Activated CD4-positive, alpha-beta T cell treated with anti-CD3 and anti-CD28 coated beads, Interleukin-2, amount 50 U/mL, for 48 hours (primary cell): ENCODE measurements at places on chromosomes 5 and 9.
A peak's percentile ranks its signal among the peaks of the same experiment; 100 is the strongest.

GRCh38 chr9:16925426-16925825 lies 55.0 kb upstream of the BNC2 start:
- no peak for DNase-seq

DNA sequence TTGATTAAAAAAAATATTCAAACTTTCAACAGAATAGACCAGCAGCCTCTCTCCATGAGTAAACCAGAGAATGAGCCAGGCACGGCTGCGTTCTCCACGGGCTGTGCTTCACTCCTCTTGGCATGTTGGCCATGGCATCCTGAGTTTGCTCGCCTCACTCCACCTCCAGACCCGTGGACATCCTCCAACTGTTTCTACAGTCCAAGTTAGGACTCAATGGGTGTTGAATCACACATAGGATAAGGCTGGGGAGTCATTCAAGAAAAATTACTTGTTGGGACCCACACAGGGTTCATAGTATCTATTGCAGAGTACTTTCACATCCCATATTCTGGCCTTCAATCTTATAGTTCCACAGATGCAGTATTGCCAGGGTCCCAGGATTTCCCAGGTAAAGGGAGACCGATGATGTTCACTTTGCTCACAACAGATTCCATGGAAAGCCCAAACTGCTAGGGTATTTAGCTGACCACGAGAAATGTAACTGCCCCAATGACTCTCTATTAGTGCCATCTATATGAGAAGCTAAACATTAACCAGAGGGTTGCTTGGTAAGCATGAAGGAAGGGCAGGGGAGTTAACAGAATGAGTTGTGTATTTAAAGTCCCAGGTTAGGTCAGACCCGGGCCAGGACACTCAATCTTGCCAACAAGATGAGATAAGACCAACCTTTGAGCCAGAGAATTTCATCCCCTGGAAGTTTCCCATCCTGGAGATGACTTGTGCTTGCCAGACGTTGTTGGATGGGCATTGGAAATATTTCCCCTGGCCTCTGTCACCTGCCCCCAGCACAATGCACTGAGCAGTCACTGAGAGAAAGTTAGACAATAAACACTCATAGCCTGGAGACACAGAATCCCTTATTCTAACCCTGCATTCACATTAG lies 19.7 kb upstream of the GDA start:
- no peak for DNase-seq

GRCh38 chr9:137293482-137294090 lies 8.5 kb downstream of the NRARP start:
- no peak for DNase-seq

DNA sequence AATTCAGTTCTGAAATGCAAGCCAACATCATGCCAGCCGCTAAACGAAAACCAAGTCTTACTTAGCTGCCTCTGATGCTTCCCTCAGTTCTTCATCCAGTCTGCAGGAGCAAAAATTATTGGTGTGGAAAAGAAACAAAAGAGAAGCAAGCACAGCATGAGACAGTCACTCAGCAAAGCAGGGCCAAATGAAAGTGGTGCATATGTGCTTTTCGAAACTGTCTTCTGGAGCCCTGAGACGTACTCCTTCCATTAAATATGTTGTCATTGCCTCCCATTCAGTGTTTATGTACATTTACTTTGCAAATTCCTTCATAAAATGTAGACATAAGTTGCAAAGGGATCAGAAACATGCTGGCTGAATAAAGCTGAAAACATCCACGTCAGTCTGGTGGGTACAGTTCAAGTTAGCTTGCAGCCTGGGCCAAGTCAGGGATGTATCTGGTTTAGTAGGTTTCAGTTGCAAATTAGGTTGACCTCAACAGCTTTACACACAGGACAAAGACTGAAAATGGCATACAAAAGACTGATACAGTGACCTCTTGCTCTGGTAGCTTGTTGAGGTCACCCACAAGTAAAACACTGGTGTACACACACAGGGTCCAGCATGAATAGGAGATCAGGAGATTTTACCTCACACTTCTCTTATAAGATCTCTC lies 139.7 kb upstream of the PCA3 start:
- DNase-seq = no peak

DNA sequence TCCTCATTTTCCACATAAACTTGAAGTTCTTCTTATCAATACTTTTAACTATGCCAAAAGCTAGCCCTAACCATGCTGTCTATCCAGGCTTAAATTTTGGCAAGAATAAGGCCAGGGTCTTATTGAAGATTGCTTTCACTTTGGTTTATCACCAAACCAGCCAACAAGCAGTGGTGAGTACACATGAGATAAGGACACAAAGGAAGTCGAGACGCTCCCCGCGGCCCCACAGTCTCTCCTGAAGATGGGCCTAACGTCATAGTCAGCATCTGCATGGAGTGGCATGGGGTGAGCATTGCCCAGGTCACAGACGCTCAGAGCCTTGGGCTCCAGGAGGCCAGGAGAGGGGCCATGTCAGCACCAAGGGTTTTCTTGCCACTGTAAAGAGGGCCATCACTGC lies 80.3 kb downstream of the ATPSCKMT start:
- DNase-seq = no peak

GRCh38 chr9:109919736-109920408 lies 139.9 kb downstream of the PALM2AKAP2 start:
- no peak for DNase-seq

DNA sequence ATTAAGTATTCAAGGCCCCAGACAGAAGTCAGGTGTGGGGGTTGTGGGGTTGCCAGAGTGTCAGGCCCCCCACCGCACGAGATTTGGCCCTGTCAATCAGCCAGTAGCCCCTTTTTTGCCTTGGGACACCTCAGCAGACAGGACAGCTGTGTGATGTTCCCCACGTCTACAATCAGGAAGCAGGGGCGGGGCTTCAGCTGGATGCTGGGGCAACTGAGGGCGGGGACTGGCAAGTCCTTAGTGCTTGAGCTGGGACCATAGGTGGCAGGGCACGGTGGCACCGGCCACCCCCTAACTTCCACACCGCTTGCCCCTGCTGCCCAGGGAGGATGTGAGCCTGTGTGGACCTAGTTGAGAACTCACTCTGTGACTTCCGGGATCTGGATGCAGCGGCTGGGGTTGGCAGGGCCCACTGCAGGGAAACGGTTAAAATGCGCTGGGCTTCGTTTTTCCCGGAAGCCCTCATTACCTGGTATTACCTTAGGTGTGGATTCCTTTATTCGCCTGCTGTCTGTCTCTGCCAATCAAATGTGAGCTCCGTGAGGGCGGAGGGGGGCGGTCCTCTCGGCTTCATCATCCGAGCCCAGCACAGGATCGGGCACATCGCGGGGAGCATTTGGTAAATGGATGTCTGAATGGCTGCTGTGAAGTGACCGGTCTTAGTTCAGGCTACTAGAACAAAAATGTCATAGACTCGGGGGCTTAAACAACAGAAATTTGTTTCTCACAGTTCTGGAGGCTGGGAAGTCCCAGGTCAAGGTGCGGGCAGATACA lies 7.5 kb upstream of the GTF3C5 start:
- peak; percentile 82 for DNase-seq

DNA sequence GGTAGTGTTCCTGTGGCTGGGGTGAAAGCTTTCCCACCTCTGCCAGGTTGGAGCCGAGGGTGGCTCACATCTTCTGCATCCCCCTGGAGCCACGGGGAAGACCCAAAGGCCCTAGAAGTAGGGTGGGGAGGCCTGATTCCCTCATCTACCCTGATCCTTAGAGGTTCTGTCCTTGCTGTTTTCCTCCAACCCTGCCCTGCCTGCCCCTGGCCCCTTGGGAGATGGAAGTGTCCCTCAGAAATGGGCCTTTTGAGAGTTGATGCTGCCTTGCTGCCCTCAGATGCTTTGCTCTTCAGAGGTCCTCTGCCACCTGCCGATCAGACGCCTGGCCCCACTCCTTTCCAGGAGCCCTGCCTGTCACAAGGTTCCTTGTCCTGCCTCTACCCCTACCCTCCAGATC lies 6.3 kb downstream of the CCL19 start:
- no peak for DNase-seq

- DNase-seq = no peak
These were observed 344.0 kb downstream of the PTPRD start for GRCh38 chr9:10268531-10269485.

DNA sequence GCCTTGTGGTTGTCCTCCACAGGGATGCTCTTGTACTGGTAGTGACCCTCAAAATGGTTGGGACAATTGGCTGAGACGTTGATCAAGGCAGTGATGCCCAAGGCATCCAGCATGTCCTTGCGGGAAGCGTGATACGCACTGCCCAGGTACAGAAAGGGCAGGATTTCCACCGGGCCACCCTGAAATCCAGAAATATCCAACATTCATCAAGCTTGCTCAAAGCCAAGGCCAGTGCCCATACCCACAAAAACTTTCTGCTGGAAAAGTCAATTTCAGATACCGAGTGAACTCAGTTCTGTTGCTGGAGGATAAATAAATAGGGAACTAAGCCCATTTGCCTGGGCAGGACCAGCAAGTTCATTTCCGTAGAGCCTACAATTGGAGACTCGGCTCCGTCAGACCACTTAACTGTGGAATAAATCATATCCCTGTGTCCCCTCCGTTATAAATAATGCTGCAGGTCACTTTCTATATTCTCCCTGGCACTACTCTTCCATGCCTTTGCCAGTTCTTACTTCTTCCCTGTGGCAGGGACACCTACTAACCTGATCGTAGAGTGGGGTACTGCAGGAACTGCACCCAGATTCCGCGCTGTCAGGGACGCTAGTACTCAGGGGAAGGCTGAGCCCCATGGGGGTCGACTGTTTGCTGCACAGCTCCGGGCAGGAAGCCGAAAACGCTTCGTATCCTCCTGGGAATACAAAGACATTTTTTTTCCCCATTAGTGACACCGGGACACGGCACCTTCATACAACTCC lies 1.2 kb downstream of the DUSP1 start:
- DNase-seq = no peak

GRCh38 chr5:90613918-90614504 lies 55.4 kb downstream of the ADGRV1 start:
- DNase-seq = no peak

- no peak for DNase-seq
These were observed 107.1 kb downstream of the CDH18 start for GRCh38 chr5:19880859-19881436.

- no peak for DNase-seq
These were observed 52.1 kb upstream of the SIMC1 start for GRCh38 chr5:176186107-176186506.

GRCh38 chr9:21994556-21995005 lies at the start of gene CDKN2B-AS1:
Gene CDKN2B-AS1 (plus strand): TSS chr9:21994791.
- DNase-seq = peak; percentile 51

DNA sequence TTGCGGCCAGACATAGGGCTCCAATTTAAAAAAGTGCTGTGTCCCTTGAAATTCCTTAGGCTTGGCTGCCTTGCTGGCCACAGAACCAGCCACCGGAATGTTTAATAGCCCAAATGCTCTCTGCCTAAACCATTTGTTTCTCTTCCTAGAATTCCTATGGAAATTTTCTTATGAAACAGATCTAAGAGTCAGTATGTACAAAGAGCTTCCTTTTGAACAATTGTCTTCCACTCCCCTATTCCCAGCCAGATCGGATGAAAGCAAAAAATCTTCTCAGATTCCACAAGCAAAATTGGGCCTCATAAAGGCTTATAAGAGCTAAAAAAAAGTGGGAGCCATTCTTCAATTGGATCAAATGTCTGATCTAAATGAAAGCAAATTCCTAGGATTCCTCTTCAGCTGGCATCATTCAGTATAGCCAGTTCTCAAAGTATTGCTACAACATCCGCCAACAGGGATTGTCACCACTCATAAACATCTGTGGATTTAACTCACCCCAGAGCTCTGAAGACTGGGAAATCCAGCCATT lies 104.3 kb downstream of the CEMIP2 start:
- no peak for DNase-seq

GRCh38 chr5:109601736-109602135 lies 88.0 kb upstream of the MAN2A1 start:
- DNase-seq = no peak

DNA sequence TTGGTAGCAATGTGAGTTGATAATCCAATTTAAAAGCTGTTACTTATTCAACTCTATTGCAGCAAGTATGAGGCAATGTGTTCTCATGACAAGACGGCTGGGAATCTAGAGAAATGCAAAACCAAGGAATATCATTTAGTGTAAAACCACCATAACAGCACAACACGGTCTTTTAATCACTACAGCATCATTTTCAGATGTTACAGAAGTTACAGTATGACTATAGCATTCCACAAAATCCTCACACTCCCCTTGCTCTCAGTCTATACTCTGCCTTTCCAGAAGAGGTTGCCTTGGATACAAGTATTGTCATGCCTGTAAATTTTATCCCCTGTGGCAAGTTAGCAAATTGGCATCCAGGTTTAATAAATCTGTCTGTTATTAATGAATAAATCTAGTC lies 28.6 kb upstream of the TAS2R1 start:
- DNase-seq = no peak

DNA sequence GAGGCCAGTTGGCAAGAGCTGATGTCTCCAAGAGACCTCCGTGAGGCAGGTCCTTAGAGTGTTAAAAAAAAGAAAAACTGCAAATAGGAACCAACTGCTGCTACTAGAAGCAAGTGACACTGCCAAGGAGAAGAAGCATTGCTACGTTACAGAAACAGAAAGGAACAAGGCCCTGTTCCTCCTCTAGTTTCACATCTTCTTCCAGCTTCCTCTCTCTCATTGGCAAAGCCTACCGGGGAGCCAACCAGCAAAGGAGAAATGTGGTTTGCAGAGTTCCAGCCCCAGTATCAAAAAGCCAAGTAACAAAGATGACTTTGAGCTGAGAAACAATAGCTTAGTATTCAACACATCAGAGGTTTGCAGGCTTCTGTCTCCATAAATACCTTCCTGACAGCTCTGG lies 145.9 kb downstream of the PRELID2 start:
- no peak for DNase-seq

DNA sequence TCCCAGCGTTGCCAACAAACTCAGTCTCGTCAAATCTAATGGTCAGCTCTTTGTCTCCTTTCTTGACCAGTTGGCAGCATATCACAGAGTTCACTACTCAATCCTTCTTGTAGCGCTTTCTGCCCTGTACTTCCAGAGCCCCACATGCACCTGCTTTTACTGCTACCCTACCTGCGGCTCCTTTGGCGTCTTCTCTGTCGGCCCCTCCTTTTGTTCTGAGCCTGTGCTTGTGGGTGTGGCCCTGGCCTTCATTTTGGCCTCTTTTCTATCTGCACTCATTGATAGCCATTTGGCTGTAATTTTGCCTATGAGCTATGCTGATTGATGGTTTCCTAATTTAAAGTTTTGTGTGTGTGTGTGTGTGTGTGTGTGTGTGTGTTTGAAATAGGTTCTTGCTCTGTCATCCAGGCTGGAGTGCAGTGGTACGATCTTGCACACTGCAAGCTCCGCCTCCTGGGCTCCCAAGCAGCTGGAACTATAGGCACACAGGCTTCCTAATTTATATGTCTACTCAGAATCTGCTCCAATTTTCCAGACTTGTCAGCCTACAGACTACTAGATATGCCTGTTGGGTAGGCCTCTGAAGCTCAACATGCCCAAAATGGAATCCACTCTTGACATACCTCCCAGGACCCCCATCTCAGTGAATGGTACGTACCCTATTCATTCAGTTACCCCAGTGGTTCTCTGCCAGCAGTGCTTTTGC lies 32.3 kb downstream of the ARPC5L start:
- DNase-seq = no peak

GRCh38 chr9:106936680-106937079 lies 73.7 kb downstream of the ZNF462 start:
- no peak for DNase-seq

GRCh38 chr5:40672425-40672824 lies 7.3 kb upstream of the PTGER4 start:
- DNase-seq = no peak
